ENCODE measurements at places on chromosomes 2 and 18.

- no peak for DNase-seq
These were observed 43.7 kb upstream of the TANK start for GRCh38 chr2:161116509-161116908.

GRCh38 chr18:36149514-36150289, 20.0 kb downstream of the ELP2 start:
- DNase-seq, result no peak

GRCh38 chr2:182015334-182016109, 29.9 kb downstream of the PPP1R1C start:
- no peak for DNase-seq

DNA sequence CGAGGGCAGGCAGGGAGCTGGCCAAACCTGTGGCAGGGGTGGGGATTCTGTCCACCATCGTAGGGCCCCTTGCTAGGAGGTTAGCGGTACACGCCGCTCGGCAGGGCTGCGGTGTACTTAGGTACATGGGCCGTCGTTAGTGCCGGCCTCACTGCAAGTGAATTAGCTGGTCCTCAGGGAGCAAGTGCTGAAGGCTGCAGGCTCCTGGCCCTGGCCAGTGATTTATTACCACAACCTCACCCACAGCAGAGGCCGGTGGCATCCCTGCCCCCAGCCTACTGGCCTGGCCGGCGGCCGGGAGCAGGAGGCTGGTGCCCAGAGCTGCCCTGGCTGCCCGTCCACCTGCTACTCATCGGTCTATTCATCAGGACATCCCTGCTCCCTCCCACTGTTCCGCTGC, 19.6 kb upstream of the PTMA start:
- DNase-seq, result no peak

- DNase-seq, result no peak
These were observed 46.2 kb downstream of the CAB39 start for GRCh38 chr2:230758566-230759480.

- DNase-seq, result no peak
These were observed 493.0 kb upstream of the CNTNAP5 start for GRCh38 chr2:123532126-123532525.

DNA sequence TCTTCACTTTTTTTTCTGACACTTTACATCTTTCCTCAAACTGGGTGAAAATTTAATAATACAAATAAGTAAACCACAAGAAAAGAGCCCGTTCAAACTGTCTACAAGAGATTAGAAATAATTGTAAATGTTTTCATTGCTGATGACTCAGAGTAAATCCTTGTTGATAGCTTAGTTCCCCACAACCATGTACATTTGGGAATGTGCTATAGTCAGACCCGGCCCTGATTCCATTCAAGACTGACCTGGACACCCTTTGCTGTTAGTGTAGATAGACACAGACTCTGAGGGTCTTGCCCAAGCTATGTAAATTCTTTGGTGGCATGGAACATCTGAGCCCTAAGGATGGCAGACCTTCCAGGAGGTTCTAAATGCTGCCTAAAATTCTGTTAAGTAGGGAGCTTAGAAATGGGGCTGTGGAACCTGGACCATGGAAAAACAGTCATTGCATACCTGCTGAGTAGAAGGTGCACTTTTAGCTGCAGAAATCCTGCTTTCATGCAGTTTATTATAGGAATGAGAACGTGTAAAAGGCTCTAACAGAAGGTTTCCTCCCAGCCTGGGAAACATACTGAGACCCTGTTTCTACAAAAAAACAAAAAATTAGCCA, 3.7 kb downstream of the MALT1 start:
- no peak for DNase-seq

DNA sequence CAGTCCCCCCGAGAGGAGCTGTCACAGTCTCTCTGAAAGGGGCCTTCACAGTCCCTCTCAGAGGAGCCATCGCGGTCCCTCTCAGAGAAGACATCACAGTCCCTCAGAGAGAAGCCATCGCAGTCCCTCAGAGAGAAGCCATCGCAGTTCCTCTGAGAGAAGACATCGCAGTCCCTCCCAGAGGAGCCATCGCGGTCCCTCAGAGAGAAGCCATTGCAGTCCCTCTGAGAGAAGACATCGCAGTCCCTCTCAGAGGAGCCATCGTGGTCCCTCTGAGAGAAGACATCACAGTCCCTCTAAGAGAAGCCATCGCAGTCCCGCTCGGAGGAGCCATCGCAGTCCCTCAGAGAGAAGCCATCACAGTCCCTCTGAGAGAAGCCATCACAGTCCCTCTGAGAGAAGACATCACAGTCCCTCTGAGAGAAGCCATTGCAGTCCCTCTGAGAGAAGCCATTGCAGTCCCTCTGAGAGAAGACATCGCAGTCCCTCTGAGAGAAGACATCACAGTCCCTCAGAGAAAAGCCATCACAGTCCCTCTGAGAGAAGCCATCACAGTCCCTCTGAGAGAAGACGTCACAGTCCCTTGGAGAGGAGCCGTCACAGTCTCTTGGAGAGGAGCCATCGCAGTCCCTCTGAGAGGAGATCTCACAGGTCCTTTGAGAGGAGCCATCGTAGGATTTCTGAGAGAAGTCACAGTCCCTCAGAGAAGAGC, 1.3 kb upstream of the ZNF512 start:
- DNase-seq, result no peak

DNA sequence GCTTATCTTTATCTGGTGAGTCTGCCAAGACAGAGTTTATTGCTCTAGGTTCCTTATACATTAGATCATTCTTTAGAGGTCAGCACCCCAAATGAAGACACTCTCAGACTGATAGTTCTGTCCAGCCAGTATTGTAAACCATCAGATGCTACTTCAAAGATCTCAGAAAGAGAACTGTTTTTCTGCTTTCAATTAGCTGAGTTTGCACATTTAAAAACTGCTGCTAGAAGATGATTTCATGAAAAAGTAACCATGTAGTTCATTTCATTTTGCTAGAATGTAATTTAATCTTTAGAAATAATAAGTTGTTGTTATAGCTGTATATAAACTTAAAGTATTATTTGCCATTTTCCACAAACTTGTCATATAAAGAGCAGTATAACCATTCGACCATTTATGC, 344.5 kb upstream of the ATP5MC3 start:
- no peak for DNase-seq

- DNase-seq, result no peak
These were observed 370.2 kb upstream of the LYPD1 start for GRCh38 chr2:133040170-133040569.

- DNase-seq, result no peak
These were observed 489.3 kb upstream of the CDH2 start for GRCh38 chr18:28666216-28666615.

DNA sequence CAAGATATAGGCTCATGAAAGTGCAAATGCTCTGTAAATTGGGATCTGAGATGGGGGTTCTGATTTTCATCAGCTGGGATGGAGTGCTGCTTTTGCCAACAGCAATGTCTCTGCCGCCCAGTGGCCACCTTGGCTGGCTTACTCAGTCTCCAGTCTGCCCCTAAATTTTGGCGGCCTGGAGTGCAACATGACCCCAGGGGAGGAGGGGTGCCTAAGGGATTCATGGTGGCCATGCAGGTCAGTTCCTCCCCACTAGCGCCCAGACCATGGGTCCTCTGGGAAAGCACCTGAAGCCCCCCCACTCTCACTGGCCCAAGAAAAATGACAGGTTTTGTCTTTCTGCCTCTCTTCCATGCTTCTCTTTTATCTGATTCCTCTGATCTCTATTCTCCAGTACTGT, 45.0 kb downstream of the SLC4A3 start:
- DNase-seq, result no peak

DNA sequence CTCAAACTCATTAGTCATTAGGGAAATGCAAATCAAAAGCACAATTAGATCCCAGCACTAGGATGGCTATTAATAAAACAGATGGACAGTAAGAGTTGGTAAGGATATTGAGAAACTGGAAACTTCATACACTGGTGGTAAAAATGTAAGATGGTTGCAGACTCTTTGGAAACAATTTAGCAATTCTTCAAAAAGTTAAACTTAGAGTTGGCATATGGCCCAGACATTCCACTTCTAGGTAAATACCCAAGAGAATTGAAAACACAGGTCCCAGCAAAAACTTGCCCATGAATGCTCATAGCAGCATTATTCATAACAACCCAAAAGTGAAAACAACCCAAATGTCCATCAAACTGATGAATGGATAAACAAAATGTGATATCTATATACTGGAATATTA, 84.9 kb upstream of the ZFP36L2 start:
- no peak for DNase-seq

DNA sequence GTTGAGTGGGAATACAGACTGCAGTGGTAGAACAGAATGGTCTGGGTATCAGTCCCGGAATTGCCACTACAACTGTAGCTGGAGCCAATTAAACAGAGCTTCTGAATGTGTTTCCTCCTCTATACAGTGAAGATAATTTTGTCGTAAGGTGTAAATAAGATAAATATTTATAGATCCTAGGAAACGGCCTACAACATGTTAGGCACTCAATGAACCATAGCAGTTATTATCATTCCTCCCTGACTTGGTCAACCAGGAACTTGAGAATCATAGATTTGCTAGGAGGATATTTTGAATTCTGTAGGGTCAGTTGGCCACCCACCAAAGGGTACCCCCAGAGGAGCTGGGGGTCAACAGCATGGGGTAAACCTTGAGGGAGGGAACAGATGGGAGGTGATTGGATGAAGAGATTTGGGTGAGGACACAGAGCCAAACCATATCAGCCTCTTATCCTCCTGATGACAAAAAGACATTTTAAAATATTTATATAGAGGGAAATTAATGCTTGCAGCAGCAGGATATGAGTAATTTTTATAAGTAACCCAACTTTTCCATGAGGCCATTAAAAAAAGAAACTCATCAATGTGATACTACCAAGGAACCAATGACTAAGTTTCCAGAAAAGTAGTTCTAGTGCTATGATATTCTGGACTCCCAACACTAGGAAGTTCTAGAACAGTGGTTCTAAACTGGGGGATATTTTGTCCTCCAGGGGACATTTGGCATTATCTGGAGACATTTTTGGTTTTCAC, 4.0 kb downstream of the DHRS9 start:
- DNase-seq, result no peak

GRCh38 chr2:169131587-169132512, 62.5 kb downstream of the DHRS9 start:
- no peak for DNase-seq

Data from activated CD4-positive, alpha-beta T cell treated with anti-CD3 and anti-CD28 coated beads, Interleukin-2, amount 50 U/mL, for 48 hours (primary cell).